ENCODE measurements at places on chromosomes 7 and 10.
A peak's percentile ranks its signal among the peaks of the same experiment; 100 is the strongest.

GRCh38 chr10:34041871-34042270, 707.4 kb upstream of the NRP1 start:
- DNase-seq, result no peak

GRCh38 chr7:136275794-136276193, 298.6 kb upstream of the MTPN start:
- DNase-seq, result no peak

GRCh38 chr10:124872681-124873080, 69.2 kb upstream of the ZRANB1 start:
- no peak for DNase-seq

DNA sequence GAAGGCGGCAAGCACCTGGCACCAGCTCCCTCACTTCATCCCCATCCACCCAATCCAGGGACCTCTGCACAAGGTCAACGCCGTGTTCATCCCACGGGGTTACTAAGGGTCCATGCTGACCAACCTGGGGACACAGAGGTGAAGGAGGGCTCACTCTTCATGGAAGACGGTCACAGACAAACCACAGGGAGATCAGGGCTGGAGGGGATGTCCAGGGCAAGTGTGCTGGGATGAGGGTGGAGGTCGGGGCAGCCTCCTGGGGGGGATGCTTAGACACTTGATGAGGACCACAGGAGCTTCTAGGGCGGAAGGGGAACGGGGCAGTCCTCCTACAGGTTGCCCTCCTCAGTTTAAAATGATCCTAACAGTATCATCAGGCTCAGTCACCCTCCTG, 46.7 kb downstream of the FAM53B start:
- DNase-seq, result no peak

DNA sequence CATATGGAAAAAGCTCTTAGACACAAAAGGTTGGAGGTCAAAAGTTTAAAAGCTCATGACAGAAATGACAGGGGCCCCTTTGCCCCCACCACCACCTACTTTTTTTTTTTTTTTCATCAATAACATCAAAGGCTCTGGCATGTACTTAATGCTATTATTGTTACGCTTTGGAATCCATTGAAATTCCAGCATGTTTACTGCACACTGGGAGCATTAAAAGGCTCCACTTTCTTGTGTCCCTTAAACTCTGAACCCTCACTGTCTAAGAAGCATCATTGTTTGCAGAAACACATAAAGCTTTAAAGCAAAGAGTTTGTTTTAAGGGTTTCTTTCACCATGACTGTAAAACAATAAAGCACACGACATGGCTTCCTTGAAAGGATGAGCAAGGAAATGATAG, 149.4 kb downstream of the GLI3 start:
- DNase-seq, result no peak

DNA sequence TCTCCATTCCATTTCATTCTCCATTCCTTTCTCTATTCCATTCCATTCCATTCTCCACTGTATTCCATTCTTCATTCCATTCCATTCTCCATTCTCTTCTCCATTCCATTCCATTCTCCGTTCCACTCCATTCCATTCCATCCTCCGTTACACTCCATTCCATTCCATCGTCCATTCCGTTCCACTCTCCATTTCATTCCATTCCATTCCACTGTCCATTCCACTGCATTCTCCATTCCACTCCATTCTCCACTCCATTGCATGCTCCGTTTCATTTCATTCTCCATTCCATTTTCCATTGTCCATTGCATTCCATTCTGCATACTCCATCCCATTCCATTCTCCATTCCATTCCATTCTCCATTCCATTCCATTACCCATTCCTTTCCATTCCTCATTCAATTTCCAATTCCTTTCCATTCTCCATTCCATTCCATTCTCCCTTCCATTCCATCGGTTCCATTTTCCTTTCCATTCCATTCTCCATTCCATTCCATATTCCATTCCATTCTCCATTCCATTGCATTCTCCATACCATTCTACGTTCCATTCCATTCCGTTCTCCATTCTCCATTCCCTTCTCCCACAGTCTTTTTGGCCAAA, 78.3 kb downstream of the NSUN6 start:
- DNase-seq, result no peak

- peak; percentile 69 for DNase-seq
Measured at GRCh38 chr7:7104971-7105370, 77.4 kb upstream of the C1GALT1 start.

GRCh38 chr7:73570521-73570920, 7.9 kb downstream of the TBL2 start:
- DNase-seq, result no peak

DNA sequence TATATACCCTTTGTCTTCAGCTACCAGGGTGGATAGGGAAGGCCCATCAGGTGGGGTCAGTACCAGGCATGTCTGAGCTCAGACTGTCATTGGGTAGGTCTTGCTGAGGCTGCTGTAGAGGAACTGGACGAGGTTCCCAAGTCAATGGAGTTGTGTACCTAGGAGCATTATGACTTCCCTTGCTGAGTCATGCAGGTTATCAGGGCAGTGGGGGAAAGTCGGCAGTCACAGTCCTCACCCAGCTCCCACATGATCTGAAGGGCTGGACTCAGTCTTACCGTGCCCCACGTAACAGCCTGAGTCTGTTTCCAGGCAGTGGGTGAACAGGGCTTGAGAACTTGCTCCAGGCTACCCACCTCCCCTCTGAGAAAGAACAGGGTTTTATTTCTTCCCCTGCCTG, 260.8 kb upstream of the COBL start:
- no peak for DNase-seq

All from mesendoderm (in vitro differentiated cells).